ENCODE measurements at places on chromosomes 1 and 21.
A peak's percentile ranks its signal among the peaks of the same experiment; 100 is the strongest.

DNA sequence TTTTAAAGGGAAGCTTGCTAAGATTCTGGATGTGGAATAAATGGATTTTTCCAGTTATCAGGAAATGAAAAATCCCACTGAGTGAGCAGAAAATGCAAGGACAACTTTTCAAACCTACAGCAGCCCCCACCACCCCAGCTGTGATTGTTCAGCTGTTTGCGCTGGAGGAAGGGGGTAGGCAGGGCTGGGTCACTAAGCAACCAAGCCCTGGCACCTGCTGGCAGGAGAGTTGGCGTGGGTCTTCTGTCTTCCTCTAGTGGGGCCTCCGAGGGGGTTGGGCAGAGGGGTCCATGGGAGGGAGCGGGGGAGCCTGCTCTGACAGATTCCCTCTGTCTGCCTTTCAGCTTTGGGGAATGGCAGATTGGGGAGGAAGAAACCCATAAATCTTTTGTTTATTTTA is 45.3 kb downstream of the EIF2D start:
- no peak for DNase-seq
- H3K27ac ChIP-seq = no peak overlapping the region

- H3K27ac ChIP-seq = no peak overlapping the region
- peak overlapping the region; percentile 66 for H3K4me3 ChIP-seq
- H3K27me3 ChIP-seq = no peaks in the 10 kb centered on the region
- peaks cover 19% of the 10 kb centered on the region for H3K4me1 ChIP-seq
- no peak for DNase-seq
Measured at GRCh38 chr1:156195853-156196252, 1.9 kb downstream of the SLC25A44 start.

DNA sequence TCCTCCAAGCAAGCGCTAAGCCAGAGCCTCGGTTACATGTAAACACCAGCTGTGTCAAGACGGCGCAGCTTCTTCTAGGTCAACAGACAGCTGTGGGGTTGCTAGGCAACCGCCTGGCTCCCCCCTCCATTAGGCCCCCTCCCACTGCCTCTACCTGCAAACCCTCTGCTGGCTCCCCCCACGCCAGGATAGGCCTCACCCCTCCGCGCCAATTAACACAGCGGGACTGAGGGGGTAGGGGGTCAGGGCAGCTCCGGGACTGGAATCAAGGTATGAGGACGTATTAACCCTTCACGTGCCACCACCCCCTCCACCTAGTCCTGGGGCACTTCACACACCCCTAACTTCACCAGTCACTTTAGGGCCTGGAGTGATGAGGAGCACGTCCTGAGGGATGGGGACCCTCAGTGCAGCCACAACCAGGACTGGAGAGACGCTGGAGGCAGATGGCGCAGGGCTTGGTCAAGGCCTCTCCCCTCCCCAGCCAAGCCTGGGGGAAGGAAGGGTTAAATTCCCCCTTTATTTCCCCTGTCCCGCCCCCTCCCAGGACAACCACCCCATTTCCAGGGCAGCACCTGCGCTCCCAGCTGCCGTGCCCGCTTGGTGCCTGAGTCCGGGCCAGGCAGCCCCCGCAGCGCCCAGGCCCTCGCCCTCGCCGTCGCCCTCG is 37.4 kb upstream of the WASF2 start:
- H3K27me3 ChIP-seq = no peaks in the 10 kb centered on the region
- peaks cover 3% of the 10 kb centered on the region for H3K36me3 ChIP-seq
- peak overlapping the region; percentile 84 for H3K4me3 ChIP-seq
- peaks cover 61% of the 10 kb centered on the region for H3K4me1 ChIP-seq
- H3K27ac ChIP-seq = peak overlapping the region; percentile 94

- peak; percentile 67 for DNase-seq
- no peak overlapping the region for H3K27ac ChIP-seq
- no peaks in the 10 kb centered on the region for H3K36me3 ChIP-seq
Measured at GRCh38 chr1:1625404-1625775, 6.6 kb upstream of the MMP23B start.

DNA sequence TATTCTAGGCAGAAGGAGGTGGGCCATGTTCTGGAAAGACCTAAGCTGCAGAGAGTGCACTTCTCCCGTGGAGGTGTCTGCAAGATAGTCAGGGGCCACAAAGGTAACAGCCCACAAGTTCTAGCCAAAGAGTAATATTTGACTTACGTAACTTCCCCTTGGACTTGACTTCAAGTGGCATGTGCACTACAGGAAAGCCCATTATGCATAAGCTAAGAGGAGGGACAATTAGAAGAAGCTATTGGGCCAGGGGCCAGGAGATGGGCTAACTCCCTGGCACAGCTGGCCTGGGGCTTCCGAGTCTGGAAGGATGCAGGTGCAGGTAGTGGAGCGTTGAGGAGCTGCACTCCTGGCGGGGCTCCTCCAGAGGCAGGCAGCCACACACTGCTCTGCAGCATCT is 58.3 kb downstream of the ERG start:
- no peak overlapping the region for H3K27ac ChIP-seq
- H3K36me3 ChIP-seq = peaks cover 5% of the 10 kb centered on the region
- no peak overlapping the region for H3K4me3 ChIP-seq
- no peak for DNase-seq
- H3K27me3 ChIP-seq = peaks cover 3% of the 10 kb centered on the region

- H3K27me3 ChIP-seq = peaks cover 6% of the 10 kb centered on the region
- no peaks in the 10 kb centered on the region for H3K36me3 ChIP-seq
- no peak overlapping the region for H3K4me3 ChIP-seq
Measured at GRCh38 chr1:22239378-22239777, 96.5 kb upstream of the WNT4 start.

DNA sequence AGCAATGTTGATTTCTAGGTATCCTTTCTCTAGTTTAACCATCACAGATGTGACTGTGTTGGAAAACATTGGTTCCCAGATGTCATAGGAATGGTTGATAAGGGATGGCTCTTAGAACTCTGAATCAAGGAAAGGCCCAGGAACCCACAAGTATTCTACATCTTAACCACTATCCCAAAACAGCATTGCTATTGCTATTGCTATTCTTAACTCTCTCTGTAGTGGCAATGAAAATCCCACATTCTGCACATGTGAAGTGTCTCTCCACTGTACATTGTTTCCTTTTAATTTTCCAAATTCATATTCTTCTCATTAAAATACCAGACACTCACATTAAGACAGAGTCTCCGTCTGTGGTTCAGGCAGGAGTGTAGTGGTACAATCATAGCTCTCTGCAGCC is 420.4 kb upstream of the RUNX1 start:
- no peak overlapping the region for H3K27ac ChIP-seq
- no peak overlapping the region for H3K4me3 ChIP-seq
- H3K27me3 ChIP-seq = peaks cover 12% of the 10 kb centered on the region
- peaks cover 5% of the 10 kb centered on the region for H3K4me1 ChIP-seq
- no peak for DNase-seq
- peaks cover 6% of the 10 kb centered on the region for H3K36me3 ChIP-seq

DNA sequence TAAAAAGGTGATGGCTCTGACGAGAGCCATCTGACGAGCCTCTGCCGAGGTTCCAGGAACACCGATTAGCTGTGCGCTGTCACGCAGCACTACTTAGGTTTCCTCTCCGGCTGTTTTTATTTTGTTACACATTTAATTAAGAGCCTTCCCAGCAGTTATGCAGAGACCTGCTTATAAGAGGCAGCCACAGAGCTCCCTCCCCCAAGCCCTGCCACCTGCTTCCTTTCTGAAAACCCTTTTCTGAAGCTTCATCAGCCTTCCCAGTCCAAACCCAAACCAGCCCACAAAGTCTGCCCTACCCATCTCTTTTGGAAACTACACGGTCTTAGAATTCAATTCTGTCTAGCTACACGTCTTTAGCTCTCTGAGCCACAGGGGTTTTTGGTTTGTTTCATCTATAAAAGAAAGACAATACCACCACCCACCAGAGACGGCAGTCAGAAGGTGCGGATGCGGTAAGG is 49.1 kb downstream of the ERI3 start:
- H3K27me3 ChIP-seq = no peaks in the 10 kb centered on the region
- peaks cover 58% of the 10 kb centered on the region for H3K36me3 ChIP-seq
- no peak overlapping the region for H3K27ac ChIP-seq
- no peak overlapping the region for H3K4me3 ChIP-seq

DNA sequence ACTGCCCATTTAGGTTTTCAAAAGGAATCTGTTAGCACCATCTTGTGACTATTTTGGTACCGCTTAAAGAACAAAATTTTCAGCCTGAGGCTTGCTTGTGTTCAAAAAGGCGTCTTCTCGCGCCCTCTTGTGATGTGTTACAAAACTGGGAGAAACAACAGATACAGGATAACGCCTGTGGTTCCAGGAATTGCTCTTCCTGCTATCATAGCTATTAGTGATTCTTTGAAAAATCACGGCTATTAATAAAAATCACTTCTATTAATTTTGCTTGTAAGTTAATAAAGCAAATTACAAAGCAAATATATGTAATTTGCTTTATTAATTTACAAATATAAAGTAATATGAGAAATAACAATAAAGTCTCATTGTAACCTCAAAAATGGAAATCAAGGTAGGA is 82.2 kb upstream of the ABCD3 start:
- H3K27me3 ChIP-seq = no peaks in the 10 kb centered on the region
- peak overlapping the region; percentile 44 for H3K4me3 ChIP-seq
- no peak for DNase-seq
- peaks cover 18% of the 10 kb centered on the region for H3K4me1 ChIP-seq

DNA sequence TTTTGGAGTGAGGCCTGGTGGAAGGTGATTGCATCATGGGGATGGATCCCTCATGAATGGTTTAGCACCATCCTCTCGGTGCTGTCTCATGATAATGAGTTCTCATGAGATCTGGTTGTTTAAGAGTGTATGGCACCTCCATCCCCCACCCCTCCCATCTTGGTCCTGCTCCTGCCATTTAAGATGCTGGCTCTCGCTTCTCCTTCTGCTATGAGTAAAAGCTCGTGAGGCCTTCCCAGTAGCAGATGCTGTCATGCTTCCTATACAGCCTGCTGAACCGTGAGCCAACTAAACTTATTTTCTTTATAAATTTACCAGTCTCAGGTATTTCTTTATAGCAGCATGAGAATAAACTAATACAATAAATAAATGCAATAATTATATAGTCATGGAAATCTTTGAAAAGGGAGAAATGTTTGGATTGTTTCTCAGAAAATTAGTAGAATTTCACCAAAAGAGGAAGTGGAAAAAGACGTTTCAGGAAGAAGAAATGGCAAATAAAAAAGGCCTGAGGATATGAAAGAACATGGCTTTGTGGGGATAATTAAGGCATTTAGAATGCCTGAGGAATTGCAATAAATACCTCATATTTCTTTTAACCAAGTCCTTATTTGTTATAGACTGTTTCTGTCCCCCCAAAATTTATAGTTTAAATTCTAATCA is 451.2 kb upstream of the ADGRL4 start:
- H3K27me3 ChIP-seq = no peaks in the 10 kb centered on the region
- DNase-seq = no peak
- H3K4me1 ChIP-seq = no peaks in the 10 kb centered on the region
- H3K27ac ChIP-seq = no peak overlapping the region
- no peaks in the 10 kb centered on the region for H3K36me3 ChIP-seq

DNA sequence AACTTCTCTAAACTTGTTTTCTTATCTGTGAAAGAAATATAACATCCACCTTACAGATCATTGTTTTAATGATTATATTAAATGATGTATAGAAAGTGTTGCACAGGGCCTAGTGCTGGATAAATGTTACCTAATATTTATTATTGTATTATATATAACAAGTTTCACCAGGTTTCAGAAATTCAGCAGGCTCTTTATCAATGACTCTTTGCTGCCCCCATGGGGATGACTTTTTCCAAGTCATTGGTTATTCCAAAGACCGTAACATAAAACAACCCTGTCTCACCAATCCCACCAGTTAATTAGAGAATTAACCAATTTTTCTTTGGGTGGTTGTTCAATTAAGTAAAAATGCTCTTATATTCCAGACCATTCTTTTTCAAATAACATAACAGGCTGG is 7.3 kb upstream of the DEDD start:
- no peak for DNase-seq
- peaks cover 11% of the 10 kb centered on the region for H3K4me1 ChIP-seq
- H3K27me3 ChIP-seq = no peaks in the 10 kb centered on the region
- no peak overlapping the region for H3K4me3 ChIP-seq

DNA sequence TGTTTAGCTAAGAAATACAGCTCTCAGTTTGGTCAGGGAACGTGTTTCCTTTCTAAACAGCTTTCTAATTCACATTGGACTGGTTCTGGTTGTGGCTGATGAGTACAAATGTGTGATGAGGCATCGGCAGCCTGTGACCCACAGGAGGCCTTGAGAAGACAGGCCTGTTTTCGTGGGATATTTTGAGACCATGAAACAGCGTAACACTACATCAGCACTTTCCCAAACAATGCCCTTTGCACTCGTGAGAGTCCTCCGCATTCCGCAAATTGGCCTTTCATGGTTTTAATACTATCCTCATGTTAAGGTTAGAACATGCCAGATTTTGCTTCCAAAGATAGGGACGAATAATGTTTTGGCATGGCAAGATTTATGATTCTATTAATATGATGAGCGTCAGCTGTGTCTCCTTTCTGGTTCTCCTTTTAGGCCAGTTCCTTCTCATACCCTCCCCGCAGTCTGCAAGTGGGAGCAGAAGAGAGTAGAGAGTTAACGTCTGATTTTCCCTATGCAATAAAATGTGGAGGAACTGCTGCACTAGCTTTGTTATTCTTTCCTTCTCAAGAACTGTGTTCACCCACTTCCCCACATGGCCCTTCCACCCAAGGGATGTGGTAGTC is 84.3 kb upstream of the L1TD1 start:
- no peak for DNase-seq
- H3K27me3 ChIP-seq = no peaks in the 10 kb centered on the region
- H3K36me3 ChIP-seq = no peaks in the 10 kb centered on the region
- peaks cover 9% of the 10 kb centered on the region for H3K4me1 ChIP-seq
- no peak overlapping the region for H3K4me3 ChIP-seq

- no peaks in the 10 kb centered on the region for H3K27me3 ChIP-seq
- peaks cover 4% of the 10 kb centered on the region for H3K36me3 ChIP-seq
- no peak overlapping the region for H3K27ac ChIP-seq
- peak overlapping the region; percentile 3 for H3K4me3 ChIP-seq
- H3K4me1 ChIP-seq = peaks cover 6% of the 10 kb centered on the region
Measured at GRCh38 chr21:34836103-34836932, 167.5 kb downstream of the CLIC6 start.

- peak overlapping the region; percentile 95 for H3K4me3 ChIP-seq
- peaks cover 9% of the 10 kb centered on the region for H3K36me3 ChIP-seq
- H3K4me1 ChIP-seq = peaks cover 45% of the 10 kb centered on the region
- H3K27ac ChIP-seq = peak overlapping the region; percentile 95
Measured at GRCh38 chr1:62688687-62689085, 500 bp upstream of the DOCK7 start.

DNA sequence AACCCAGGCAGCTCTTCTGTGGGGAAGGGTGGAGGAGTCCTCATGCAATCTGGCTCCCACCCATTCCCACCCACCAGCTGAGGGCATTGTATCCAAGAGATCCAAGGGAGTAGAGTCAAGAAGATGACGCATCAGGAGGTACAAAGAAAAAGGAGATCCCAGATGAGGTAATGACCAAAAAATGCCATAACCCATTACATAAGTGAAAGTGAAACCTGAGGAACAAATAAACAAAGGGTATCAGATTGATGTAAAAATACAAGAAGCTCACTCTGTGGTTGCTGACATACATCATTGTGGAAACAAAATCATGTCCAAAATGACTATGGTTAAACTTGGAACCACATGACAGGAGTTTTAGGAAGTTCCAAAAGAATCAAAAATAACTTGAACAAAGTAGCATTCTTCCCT is 42.5 kb downstream of the CCN1 start:
- no peak overlapping the region for H3K27ac ChIP-seq
- peaks cover 28% of the 10 kb centered on the region for H3K36me3 ChIP-seq

- H3K36me3 ChIP-seq = peaks cover 34% of the 10 kb centered on the region
- H3K27ac ChIP-seq = no peak overlapping the region
- H3K4me1 ChIP-seq = peaks cover 20% of the 10 kb centered on the region
- no peaks in the 10 kb centered on the region for H3K27me3 ChIP-seq
- DNase-seq = no peak
Measured at GRCh38 chr1:100053119-100053518, 79.6 kb downstream of the SASS6 start.

All from type B pancreatic cell (in vitro differentiated cells).